ENCODE measurements at places on chromosomes 1 and 21.
A peak's percentile ranks its signal among the peaks of the same experiment; 100 is the strongest.

GRCh38 chr1:156119503-156120209 lies 5.1 kb downstream of the LMNA start:
- no peak for DNase-seq

DNA sequence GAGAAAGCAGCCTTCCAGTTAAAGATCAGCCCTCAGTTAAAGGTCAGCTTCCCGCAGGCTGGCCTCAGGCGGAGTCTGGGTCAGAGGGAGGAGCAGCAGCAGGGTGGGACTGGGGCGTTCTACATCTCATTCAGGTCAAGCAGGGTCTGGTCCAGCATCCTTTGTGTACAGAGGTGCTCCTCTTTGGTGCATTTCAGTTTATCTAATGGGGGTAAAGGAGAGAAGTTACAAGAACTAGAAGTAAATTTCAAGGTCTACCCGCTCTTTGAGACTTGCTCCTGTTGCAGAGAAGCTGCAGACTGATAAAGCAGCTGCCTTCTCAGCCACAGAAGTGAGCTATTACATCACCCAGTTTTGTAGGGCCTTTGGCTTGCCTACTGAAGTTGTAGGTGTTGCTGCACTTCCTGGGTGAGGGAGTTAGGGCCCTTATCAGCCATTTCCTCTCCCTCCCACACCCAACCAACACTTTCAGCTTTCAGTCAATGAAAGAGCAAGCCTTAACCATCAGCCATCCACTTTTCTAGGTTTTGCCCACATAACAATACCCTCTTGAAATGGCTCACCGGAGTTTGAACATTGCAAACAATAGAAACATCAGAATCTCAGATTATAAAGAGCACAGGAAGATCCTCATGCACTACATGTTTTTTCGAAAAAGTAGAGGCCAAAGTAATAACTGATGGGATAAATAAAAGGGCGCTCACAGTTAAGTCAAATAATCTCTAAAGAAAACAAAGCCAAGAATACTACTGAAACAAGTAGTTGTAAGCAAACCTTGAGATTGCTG lies 2.8 kb upstream of the NUP210L start:
- DNase-seq = peak; percentile 34

DNA sequence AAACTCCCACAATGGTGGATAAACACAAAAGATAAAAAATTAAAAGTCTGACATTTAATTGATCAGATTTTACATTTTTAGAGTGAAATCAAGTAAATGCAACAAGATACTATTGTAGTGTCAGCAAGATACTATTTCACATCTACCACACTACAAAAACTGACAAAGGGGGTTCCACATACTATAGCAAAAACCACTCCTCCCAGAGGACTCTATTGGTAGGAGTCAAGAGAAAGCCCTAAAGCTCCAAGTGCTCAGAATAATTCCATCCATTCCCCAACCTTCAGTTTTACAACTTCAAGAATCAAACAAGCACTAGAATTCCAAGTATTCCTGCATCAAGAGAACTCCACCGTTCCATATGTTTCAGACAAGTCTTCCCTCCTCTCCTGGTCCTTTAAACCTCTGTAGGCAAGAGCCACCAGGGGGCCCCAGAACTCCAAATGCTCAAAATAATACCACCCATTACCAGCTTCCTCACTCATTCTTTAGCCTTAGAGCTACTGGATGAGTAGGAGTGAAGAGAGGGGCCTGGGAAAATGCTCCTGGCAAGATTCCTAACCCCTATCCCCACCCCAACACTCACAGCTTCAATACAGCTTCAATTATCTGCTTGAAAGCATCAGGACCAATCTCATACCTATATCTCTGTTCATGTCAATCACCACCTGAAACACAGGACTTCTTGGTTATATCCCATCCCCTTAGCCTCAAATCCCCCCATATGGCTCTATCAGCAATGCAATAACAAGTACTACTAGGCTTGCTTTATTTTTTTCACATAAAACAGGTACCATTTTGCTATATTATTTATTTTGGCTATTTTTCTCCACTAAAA lies 9.9 kb downstream of the TOR1AIP2 start:
- DNase-seq = peak; percentile 27

GRCh38 chr1:233443040-233443760 lies 115.7 kb downstream of the MAP3K21 start:
- no peak for DNase-seq

- no peak for DNase-seq
Measured at GRCh38 chr1:28280501-28280900, 21.2 kb downstream of the SESN2 start.

DNA sequence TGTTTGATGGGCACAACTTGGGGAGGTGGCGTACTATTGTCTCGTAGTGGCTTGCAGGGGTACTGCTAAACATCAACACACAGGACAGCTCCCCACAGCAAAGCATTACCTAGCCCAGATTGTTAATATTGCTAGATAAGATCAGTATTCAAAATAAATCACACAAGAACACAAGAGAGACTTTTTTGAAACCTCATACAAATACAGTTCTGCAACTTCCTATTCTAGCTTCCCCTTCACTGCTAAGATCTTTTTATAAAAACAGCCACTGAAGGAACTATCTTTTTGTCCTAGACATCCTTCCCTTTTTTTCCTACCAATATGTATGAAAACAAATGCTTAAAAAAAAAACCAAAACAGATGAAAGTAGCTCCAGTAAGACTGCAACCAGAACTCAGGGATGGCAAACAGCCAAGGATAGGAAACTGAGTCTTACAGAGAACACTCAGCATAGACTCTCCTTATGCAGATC lies 137.8 kb upstream of the KRTAP19-8 start:
- DNase-seq = no peak

GRCh38 chr1:42593486-42594100 lies 64.6 kb upstream of the PPIH start:
- DNase-seq = no peak

- DNase-seq = no peak
Measured at GRCh38 chr1:239354231-239354630, 32.1 kb upstream of the CHRM3 start.

DNA sequence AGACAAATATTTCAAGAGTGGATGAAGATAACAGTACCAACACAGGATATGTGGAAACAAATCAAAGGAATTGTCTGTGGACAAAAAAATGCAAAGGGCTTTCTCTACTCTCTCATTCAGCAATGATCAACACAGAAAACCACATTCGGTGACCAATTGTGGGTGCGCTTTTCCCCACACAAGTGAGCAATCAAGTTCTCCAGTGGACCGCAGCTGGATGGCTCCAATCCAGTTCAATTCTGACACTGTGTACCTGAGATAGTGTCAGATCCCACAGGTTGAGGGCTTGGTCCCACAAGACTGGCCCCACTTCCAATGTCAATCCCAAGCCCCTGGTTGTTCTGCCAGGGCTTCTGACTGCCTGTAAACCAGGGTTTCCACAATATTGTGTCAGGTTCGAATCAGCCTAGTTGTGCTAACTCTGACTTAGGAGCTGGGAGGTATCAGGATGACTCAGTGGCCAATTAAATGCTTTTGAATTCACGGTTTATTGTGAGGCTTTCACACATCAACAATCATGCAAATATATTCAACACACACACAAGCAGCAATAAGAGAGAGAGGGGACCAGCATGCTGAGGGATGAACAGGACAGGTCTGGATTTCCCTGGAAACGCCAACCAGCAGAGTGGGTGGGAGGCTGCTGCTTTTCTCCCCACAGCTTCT lies 87.0 kb upstream of the BTG3 start:
- DNase-seq = no peak

- no peak for DNase-seq
Measured at GRCh38 chr1:213622365-213623063, 365.3 kb upstream of the PROX1 start.

GRCh38 chr1:235906436-235906835 lies 39.7 kb upstream of the LYST start:
- no peak for DNase-seq

GRCh38 chr1:26666855-26667254 lies 29.0 kb upstream of the ARID1A start:
- no peak for DNase-seq

GRCh38 chr21:29481641-29482040 lies 182.9 kb downstream of the BACH1 start:
- no peak for DNase-seq

DNA sequence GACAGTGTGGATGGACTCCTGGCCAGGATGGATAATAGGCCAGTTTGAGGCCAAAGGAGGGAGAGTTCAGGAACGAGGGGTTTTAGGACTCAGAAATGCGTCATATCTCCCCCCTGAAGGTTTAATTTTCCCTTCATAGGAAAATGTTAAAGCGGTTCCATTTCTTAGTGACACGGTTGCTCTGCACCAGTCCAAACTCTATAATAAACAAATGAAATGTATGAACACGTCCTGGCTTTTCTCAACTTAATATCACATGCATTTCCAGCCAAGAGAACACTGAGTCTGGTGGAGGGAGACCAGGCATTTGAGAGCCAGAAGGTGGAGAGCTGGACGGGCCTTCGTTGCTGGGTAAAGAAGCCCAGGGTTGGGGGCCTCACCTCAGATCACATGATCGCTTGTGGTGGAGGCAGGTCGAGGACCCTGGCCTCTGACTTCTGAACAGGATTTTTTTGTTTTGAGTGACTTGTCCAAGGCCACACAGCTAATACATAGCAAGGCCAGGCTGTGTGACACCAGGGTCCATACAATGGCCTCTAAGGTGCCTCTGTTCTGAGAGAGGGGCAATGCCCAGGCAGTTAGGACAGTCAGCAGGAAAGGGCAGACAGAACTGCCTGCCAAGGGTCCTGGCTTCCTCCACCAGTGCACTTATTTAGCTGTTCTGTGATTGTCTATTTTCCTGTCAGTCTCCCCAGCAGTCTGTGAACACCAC lies 11.4 kb downstream of the SLC1A7 start:
- no peak for DNase-seq

- DNase-seq = no peak
Measured at GRCh38 chr1:222994511-222995235, 148.4 kb downstream of the TLR5 start.

GRCh38 chr21:41369920-41370839 lies 8.4 kb downstream of the MX2 start:
- peak; percentile 22 for DNase-seq

DNA sequence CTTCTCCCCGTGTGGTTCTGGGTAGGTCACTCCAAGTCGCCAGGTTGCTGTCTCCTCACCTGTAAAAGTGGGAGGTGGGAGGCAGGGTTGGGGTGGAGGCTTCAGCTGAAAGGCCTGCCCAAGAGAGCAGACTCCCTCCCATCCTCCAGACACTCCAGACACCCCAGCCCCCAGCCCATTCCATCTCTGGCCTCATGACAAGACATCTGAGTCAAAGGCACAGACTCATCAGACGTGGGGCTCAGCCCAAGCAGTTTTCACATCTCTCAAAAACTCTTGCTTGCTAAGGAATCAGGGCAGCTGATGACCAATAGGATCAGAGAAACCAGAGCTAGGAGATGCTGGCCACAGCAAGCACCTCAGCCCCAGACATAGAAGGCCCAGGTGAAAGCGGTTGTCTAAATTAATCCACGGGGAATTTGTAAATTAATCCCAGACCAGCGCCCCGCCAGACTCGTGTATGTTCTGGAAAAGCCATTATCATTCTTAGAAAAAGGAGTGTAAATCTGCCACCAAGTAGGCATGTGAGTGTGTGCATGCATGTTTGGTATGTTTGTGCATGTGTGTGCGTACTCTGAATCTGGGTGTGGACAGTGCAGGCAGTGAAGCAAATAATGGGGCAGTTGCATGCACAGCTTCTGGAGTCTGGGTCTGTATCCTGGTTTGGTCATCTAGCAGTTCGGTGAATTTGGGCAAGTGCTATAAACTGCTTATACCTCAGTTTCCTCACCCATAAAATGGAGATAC lies 55.2 kb downstream of the KCND3 start:
- no peak for DNase-seq

DNA sequence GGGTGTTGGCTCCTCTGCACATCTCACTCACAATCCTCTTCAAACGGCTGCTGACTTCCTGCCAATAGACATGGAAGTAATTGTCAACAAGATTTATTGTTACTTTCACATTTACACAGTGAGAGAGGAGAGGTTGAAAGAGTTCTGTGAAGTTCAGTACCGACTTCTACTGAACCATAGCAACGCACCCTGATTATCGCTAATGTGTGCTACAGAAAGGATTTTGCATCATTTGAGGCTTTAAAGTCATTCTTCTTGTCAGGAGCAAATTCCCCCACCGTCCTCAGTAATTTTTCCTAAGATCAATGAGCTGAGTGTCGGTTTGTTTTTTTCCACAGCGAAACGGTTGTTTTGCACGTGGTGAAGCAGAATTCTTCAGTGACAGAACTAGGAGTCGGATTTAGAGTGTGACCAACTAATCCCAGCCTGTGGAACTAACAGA lies 361.0 kb downstream of the ADGRL2 start:
- DNase-seq = no peak

- DNase-seq = no peak
Measured at GRCh38 chr1:85134583-85135391, 66.0 kb downstream of the SYDE2 start.

DNA sequence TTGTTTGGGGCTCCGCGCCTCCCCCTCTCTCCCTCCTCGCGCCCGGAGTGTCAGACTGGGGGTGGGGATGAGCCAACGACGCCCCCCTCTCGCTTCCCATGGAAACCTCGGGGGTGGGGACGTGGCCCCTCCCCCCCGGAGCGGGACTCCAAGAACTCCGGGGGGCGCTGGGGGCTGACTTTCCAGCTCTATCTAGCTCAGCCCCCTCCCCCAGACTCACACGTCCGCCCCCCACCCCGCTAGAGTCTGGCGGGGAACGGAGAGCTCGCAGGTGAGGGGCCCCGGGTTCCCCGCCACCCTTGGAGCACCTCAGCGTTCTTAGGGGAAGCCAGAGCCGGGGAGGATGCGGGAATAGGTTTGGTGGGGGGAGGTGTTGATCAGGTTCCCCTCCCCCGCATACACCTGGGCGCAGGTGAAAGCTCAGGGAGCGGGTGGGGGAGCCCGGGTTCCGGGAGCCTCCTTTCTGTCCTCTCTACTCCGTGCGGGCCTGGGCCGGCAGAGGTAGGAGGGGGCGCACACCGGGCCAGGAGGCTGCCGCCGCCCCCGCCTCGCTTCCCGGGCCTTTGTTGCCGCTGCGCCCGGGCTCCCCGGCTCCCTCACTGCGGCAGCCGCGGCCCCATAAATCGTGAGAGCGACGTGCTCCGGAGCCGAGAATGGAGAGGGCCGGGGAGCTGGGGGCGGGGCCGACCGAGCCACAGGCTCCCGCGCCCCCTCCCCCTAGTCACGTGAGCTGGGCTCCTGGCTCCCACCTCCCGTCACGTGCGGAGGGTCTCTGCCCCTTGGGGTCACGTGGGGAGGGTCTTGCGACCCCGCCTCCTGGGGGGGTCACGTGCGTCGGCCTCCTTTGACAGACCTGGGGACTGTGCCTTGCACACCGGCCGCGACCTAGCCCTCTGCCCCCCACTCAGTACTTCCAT lies 1.9 kb downstream of the EFNA3 start:
- DNase-seq = peak; percentile 21

GRCh38 chr1:224183591-224184312 lies 712 bp downstream of the DEGS1 start:
- DNase-seq = peak; percentile 57

- no peak for DNase-seq
Measured at GRCh38 chr1:10152709-10153284, 57.6 kb upstream of the KIF1B start.

DNA sequence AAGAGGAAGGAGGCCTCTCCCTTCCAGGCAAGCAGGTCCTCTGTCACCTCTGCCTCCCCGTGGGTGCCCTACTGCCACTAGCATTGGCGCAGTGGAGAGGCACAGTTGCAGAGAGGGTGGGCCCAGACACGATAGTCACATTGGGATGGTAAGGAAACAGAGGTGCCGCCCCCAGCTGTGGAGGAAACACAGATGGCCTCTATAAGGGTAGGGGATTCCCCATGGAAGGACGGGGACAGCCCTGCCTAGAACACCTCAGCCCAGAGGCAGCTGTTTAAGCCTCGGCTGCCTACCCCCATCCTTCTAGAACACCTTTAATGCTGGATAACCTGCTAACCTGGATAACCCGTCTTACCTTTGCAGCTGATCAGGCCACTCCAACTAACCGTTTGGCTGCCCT lies 65.7 kb upstream of the CNTN2 start:
- DNase-seq = no peak

GRCh38 chr1:209509039-209509438 lies 74.5 kb upstream of the CAMK1G start:
- no peak for DNase-seq
